ENCODE measurements at places on chromosomes 1 and 21. TPM values are rescaled to one million over a fixed set of nuclear protein-coding genes. Genes with fewer than 3 reads are reported as not detected.

Gene LPAR3
- 0.12 TPM for polyA plus RNA-seq

Gene LRRC7
- not detected for polyA plus RNA-seq

Gene ALX3
- polyA plus RNA-seq = not detected

Gene KRTAP11-1
- not detected for polyA plus RNA-seq

Gene ATP1A4
- not detected for polyA plus RNA-seq

Gene OR2T11
- polyA plus RNA-seq = not detected

Gene DNASE2B
- not detected for polyA plus RNA-seq

Gene LAMB3
- 9.1 TPM for polyA plus RNA-seq

Gene PRMT2
- 68.8 TPM for polyA plus RNA-seq

Gene ZBTB8B
- polyA plus RNA-seq = 0.03 TPM

GRCh38 chr1:29505532-29506220 lies 269.4 kb downstream of the PTPRU start:
- DNase-seq = no peak

DNA sequence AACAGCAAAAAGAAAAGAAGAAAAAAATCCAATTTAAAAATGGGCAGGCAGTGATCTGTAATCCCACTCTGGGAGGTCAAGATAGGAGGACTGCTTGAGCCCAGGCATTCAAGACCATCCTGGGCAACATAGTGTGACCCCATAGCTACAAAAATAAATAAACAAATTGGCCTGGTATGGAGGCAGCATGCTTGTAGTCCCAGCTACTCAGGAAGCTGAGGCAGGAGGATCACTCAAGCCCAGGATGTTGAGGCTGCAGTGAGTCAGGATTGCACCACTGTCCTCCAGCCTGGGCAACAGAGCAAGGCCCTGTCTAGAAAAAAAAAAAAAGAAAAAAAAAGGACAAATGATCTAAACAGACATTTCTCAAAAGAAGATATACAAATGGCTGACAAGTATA lies 99.6 kb downstream of the EIF4G3 start:
- no peak for DNase-seq

DNA sequence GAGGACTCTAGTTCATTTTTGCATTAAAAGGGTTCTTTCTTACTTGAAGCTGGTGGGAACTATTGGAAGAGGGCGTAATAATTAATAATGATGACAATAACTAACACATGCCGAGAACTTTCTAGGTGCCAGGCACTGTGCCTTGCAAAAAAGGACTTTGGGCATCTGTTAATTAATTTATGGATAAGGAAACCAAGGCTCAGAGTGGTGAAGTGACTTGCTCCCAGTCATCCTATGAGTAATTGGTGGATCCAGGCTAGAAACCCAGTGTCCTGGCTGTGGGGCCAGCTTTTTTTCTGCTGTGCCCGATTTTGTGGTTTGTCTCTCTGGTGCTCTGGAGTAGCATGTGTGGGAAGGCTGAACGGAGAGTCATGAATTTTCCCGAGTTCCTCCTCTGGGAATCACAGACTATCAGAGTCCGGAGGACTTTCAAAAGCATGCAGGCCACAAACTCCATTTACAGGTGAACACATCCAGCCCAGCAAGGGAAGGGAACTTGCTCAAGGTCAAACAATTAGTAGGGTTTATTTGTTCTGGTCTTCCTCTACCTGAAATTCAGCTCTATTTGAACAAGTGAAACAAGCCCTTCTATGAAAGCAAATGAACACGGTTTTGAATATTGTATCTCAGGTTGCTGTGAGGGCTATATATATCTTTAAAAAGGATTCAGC lies 23.4 kb downstream of the ROR1 start:
- DNase-seq = no peak

- DNase-seq = no peak
Observed at GRCh38 chr1:113438505-113439276, 48.4 kb downstream of the MAGI3 start.

DNA sequence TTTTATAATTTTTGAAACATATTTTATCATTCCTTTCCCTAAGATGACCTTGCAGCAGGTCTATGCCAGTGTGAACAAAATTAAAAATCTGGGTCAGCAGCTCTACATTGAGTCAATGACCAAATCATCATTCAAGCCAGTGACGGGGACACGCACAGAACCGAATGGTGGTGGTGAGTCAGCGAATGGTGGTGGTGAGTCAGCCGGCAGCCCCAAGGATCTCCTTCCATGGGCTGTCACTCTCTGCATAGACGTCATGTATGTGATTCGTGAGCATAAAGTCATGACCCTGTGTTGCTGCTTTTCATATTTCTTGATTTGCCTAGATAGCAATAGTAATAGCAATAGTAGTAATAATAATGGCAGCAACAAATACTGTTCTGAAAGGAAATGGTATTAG lies 26.3 kb downstream of the PER3 start:
- DNase-seq = no peak

DNA sequence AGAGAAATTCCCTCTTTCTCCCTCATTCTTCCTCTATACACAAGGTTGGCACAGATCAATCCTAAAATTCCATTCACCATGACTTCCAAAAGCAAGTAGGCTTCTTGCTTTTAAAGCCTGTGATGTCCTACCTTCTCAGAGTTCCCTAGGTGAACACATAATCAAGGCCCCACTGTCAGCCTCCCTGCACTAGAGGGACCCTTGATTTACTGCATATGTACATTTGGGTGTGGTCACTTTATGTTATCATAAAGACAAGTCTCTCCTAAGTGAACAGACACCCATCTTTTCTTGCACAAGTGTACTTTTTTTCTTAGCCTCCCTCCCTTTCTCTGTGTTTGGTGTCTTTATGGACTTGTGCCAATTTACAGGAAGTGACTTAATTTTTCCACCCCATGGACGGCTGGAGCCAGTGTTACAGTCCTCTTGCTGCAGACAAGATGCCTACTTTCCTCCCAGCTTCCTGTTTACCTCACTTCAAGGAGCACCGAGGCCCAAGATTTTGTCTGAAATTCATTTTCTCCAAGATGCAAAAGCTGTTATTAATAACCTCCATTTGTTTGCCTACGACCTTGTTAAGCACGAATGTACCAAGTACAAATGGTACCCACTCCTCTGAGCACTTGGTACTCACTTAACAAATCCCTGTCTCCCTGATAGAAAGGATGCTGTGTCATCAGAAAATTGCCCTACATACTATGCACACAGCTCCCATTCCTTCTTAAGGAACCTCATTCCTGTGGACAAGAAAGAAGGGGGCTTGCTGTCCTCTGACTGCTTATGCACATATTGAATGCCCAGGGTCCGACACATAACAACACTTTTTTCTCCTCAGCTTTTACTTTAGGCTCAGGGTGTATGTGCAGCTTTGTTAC lies 82.8 kb upstream of the SLC44A3 start:
- no peak for DNase-seq

GRCh38 chr1:30882678-30883388 lies 25.7 kb downstream of the SDC3 start:
- DNase-seq = no peak

- DNase-seq = no peak
Observed at GRCh38 chr1:67041841-67042503, 12.0 kb downstream of the SLC35D1 start.

DNA sequence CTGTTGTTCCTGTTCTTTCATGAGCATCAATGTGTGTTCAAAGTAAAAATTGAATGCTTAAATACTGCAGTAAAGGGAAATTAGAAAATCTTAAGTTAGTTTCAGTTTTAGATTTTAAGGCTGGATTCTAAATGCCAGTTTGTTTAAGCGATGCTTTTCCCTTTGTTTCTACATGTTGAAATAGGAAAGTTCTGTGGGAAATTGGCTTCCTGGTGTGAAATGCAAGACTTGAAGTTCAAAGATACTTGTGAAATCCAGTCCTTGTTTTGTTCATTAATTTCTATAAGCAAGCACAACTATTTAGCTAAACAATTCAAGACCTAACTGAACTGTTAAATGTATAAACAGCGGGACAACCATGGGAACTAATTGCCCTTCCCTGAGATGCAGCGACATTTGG lies 149.1 kb downstream of the LYPLAL1 start:
- no peak for DNase-seq

DNA sequence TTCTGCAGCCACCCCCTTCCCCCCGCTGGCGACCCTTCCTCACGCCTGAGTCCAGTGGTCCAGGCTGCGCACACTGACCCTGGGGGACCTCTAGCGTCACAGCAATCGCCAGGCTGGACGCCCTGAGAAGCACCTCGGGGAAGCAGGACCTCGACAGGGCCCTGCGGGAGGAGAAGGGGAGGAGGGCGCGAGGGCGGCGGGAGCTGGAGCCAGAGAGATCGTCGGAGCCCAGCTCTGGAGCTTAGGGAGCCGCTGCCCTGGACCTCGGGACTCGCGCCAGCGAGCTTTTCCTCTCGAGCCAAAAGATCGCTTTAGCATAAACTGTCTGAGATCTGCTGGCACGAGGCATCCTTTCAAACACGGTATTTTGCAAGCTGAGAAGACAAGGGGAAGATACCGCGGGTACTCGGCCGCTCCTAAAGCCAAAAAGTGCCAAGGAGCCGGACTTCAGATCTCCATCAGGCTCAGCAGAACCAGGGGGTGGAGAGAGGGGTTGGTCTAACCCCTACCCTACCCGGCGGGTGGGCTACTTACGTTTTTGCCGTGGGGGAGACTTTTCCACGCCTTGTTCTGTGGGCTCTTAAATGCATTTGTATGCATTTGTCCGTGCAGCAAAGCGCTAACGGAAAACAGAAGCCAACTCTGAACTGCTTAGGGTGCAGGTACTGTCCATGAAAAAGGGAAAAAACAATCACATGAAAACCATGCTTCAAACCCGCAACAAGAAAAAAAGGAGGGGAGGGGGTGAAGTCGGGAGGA lies 586 bp downstream of the COL24A1 start:
- no peak for DNase-seq

GRCh38 chr21:17492415-17493168 lies 20.3 kb upstream of the CXADR start:
- DNase-seq = no peak

DNA sequence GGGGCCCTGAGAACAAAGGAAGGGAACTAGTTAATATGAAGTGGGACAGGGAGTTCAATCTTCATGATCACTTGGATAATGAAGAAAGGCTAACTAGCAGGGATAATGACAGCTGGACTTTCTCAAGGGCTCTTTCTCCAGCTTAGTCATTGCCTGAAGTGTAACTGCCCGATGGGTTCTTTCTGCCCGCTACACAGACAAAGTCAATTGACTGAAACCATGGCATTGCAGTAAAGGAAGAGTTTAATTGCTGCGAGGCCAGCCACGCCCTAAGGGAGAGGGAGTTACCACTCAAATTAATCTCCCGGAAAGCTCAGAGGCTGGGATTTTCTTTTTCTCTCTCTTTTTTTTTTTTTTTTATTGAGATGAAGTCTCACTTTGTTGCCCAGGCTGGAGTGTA lies 16.6 kb upstream of the SLC2A5 start:
- no peak for DNase-seq

- no peak for DNase-seq
Observed at GRCh38 chr1:109658533-109659042, 2.7 kb downstream of the GSTM4 start.

DNA sequence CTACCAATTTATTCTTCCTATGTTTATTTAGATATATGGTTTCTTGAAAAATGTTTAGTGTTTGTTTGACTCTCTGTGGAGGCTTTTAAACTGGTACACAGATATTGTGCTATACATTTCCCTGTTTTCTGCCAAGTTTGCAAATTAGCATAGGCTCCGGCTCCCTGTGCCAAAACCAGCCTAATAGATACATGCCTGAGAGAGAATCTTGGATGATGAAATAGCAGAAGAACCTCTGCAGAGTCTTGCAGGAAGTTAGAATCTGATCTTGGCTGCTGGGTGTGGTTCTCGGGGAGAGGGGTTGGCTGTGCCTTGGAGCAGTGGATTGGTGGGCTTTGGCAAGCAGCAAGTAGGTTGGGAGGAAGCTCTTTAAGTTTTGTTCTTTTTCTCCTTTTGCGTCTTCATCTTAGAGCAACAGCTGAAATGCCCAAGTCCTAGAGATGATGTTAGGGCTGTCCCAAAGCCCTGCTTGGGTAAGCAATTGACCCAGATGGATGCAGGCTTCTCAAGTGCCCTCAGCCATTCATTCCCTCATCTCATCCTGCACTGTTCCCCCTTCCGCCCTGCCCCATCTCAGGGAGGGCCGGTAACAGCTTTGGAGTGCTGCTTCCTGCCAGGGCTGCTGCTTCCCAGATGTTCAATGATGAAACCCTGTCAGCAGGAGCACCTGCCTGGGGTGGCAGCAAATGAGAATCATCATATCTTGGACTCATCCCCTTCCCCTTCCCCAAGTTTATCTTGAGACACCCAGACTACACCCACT lies 9.3 kb downstream of the PLA2G2A start:
- DNase-seq = no peak

- DNase-seq = no peak
Observed at GRCh38 chr1:188660572-188660971, 1817.1 kb downstream of the BRINP3 start.

DNA sequence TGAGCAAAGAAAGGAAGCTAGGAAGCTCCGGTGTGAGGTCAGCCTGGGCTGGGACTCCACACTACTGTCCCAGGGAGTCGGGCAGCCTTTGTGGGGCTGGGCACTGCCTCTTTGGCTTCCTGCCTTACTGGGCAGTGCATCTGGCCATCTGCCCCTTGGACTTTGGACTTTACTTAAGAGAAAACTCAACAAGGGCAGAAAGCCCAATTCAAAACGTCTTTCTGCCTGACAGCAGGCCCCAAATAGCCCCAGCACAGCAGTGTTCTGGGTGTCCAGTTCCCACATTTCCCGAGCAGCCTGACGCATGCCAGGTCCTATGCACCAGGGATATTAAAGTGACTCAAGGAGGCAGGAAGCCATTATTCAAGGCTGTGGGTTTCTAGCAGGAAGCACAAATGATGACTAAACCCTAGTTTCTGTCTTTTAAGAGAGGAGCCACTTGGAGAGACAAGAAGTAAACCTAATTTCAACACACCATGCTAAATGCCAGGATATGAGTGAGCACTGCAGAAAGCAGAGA lies 37.9 kb upstream of the EDEM3 start:
- DNase-seq = peak; percentile 49

DNA sequence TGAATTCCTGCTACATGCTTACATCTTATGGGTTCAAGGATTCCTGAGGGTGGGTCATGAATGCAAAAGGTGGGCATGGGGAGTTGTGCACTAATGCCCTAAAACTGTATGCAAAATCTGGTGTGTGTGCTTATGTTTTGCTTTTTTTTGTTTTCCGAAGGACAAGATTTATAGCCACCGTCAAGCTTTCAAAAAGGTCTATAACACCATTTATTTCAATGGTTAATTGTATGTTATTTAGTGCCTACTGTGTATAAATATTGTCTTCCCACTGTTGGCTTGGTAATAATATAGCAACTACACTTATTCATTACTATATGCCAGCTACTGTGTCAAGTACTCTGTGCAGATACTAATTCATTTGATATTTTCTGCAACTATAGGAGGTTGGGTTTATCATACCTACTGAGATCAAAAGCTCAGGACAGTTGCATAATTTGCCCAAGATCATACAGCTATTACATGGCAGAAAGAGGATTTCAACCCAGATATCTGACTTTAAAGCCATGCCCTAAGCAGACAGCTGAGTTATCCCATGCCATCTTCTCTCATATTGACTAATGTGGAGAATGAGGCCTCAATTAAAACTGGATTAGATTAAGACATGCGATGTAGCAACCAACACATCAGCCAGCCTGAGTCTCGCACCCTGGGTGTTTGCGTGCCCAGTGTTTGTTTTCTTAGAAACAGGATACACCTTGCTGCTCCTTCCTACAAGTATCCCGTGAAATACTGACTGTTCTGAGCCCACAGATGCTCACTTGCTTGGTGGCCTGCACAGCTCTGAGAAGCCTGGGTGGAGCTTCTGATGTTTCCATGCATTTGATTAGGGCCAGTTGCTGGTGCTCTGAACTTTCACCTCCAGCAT lies 34.6 kb downstream of the GADD45A start:
- DNase-seq = no peak

GRCh38 chr1:2891923-2892448 lies 90.5 kb upstream of the TTC34 start:
- DNase-seq = no peak

GRCh38 chr1:176058686-176059085 lies 148.4 kb downstream of the COP1 start:
- no peak for DNase-seq
